ENCODE measurements at places on chromosomes 2 and 18. TPM values are rescaled to one million over a fixed set of nuclear protein-coding genes. Genes with fewer than 3 reads are reported as not detected.

GRCh38 chr2:160309585-160309984, 109.5 kb upstream of the ITGB6 start:
- H3K4me1 ChIP-seq, result no peaks in the 10 kb centered on the region
- peaks cover 19% of the 10 kb centered on the region for H3K36me3 ChIP-seq

DNA sequence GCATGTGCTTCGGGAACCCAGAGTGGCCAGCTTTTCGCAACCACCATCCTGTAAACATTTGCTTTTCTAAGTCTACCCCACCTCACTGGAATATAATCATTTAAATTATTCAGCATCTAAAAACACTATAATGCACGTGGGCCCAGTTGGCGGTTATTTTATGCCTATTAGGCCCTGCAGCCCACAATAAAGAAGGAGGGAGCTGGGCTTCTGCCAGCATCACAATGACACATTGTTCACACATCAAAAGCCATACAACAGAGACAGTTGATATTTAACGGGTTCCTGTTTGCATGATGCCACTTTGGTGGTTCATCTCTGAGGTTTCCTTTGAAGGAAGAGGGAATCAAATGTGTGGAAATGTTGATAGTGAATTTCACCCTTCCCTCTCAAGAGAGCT, 916.0 kb upstream of the CELF4 start:
- H3K4me3 ChIP-seq, result no peak overlapping the region
- DNase-seq, result no peak
- H3K4me1 ChIP-seq, result no peaks in the 10 kb centered on the region

DNA sequence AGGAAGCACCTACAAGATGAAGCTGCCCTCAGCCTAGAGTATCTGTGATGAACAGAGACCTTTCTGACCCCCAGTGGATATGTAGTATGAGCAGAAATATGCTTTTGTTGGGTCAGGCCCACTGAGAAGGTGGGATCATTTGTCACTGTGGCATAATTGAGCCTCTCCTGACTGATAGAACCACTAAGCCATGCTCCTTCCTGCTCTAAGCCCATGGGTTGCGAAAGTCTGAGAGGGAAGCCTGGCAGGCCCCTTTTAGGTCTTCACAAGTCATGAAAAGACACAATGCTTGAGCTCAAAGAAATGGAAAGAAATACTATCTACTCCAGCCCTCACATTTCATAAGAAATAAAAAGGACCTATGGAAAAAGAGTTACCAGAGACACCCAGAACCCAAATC, 127.7 kb downstream of the TNS1 start:
- H3K27ac ChIP-seq, result no peak overlapping the region
- DNase-seq, result no peak
- no peak overlapping the region for H3K4me3 ChIP-seq
- H3K4me1 ChIP-seq, result peaks cover 2% of the 10 kb centered on the region

HOXD4 gene
- total RNA-seq, result not detected
